ENCODE measurements at places on chromosomes 7 and 10.
A peak's percentile ranks its signal among the peaks of the same experiment; 100 is the strongest.

- no peak for DNase-seq
Measured at GRCh38 chr7:33766405-33766804, 138.9 kb upstream of the BMPER start.

DNA sequence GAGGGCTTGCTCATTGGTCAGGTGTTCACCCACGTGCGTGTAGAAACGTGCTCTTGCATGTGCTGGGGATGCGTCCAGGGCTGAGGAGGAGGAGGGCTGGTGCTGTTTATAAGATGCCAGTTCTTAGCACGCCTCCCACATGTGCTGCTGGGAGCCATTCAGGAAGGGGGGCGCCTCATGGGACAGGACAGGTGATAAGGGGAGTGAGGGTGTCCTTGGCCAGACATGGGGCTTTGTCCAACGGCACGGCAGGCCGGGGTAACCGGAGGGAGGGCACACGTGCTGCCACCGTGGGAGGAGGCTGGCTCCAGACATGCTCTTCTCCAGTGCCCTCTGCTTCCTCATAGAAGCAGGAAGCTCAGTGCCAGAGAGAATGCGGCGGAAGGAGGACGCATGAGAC is 150.0 kb downstream of the ZMYND11 start:
- no peak for DNase-seq

GRCh38 chr7:140866926-140867325 is 57.8 kb downstream of the BRAF start:
- DNase-seq: no peak

GRCh38 chr10:123149568-123150270 is 1.8 kb downstream of the HMX2 start:
- DNase-seq: no peak

GRCh38 chr10:101040061-101040460 is 9.0 kb downstream of the SFXN3 start:
- DNase-seq: no peak

DNA sequence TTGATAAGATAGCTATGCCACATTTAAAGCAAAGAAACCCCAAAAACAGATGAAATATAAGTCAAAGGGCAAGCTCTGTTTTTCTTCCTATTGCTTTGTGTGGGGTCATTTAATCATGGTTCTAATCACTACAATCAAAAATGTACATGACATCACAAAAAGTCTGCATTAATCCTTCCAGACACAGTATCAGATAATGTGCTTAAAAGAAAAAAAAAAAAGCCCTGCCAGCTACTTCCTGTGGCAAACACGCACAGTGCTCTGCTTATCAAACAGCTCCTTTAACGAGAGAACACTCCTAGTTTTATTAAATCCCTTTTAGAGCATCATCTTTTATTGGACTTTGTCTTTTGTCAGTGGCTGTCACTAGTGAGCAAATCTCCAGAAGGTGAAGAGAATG is 1005.8 kb downstream of the GATA3 start:
- DNase-seq: no peak

DNA sequence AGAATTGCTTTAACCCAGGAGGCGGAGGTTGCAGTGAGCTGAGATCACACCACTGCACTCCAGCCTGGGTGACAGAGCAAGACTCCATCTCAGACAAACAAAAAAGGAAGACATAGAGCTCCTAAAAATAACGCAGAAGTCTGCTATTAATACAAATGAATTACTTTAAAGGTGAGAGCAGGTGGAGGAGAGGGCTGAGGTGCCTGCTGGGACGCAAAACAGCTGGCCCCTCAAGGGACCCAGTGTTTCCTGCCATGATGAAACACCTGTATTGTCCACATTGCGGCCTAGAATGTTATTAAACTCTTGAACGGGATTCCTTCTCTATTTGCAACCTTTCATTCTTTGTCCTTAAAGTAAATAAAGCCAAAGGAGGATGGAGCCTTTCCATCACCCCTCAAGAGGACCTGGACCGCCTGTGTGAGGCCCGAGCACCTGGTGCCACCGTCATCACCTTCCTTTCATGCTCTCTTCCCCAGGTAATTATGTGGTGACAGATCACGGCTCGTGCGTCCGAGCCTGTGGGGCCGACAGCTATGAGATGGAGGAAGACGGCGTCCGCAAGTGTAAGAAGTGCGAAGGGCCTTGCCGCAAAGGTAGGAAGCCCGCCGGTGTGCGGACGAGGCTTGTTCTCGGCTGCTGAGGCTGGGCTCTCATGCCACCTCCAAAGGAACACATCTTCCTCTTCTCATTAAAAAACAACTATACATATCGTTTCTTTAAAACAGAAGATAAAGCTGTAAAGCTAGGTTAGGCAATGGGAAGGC is 136.7 kb downstream of the EGFR start:
- no peak for DNase-seq

DNA sequence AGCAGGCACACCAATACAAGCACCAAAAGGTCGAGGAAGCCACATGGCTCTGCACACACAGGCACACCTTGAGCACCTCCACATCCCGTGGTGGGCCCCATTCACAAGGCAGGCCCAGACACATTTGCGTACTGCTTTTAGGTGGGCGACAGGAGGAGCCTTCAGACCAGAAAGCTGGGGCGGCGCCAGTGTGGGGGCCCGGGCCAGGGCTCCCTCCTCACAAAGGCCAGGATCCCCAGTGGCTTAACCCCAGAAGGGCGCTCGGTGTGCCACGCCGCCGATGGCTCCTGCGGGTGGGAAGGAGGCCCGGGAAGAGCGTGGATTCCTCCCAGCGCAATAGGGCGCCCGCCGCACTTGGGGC is 2.8 kb upstream of the SMARCD3 start:
- DNase-seq: no peak

- DNase-seq: no peak
Measured at GRCh38 chr10:71263376-71263775, 51.0 kb downstream of the UNC5B start.

- DNase-seq: no peak
Measured at GRCh38 chr10:83978681-83979383, 160.5 kb upstream of the GHITM start.

GRCh38 chr10:68897336-68897741 is 3.8 kb upstream of the DDX50 start:
- DNase-seq: peak; percentile 7

- no peak for DNase-seq
Measured at GRCh38 chr7:101081432-101081831, 3.8 kb upstream of the TRIM56 start.

GRCh38 chr7:142030848-142031247 is 35.2 kb downstream of the MGAM start:
- no peak for DNase-seq

GRCh38 chr7:22660732-22661131 is 66.3 kb upstream of the IL6 start:
- DNase-seq: no peak

DNA sequence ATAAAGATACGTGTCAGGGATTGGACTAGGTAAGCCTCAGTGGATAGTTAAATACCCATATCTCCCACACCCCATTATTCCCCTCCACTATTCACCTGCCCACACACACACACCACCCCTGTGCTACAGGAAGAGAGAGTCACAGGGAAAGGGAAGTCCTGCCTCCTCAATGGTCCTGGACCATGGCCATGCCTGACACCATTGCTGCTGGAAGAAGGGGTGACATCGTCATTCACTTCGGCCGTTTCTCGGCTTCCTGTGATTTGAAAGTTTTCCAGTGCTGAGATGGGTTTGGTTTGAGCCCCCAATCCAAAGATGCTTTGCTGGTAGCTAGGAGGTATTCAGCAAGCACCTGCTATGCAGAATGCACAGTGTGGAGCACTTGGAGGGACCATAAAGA is 18.5 kb downstream of the PRKAG2 start:
- DNase-seq: no peak

- DNase-seq: no peak
Measured at GRCh38 chr7:156104501-156105336, 292.5 kb upstream of the SHH start.

- no peak for DNase-seq
Measured at GRCh38 chr7:3307435-3307834, 6.4 kb downstream of the SDK1 start.

- DNase-seq: no peak
Measured at GRCh38 chr10:89494575-89494974, 40.8 kb downstream of the SLC16A12 start.

DNA sequence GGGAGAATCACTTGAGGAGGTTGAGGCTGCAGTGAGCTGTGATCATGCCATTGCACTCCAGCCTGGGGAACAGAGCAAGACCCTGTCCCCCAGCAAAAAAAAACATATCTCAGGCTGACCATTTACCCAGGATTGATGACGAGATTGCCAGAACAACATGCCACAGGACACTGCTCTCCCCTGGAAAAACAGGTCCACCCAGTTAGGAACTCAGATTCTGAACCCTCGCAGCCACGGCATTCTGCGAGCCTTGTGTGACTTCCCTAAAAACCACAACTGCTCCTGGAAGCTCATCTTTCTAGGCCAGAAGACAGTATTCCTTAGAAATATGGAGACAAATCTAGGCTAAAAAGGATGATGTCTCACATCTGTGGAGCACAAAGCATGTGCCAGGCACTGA is 42.1 kb upstream of the SH2B2 start:
- DNase-seq: no peak

GRCh38 chr7:98212532-98213041 is 1.3 kb downstream of the BHLHA15 start:
- DNase-seq: no peak

GRCh38 chr7:83985821-83986220 is 208.8 kb downstream of the SEMA3A start:
- DNase-seq: no peak

- no peak for DNase-seq
Measured at GRCh38 chr7:70014472-70015177, 416.4 kb downstream of the AUTS2 start.

DNA sequence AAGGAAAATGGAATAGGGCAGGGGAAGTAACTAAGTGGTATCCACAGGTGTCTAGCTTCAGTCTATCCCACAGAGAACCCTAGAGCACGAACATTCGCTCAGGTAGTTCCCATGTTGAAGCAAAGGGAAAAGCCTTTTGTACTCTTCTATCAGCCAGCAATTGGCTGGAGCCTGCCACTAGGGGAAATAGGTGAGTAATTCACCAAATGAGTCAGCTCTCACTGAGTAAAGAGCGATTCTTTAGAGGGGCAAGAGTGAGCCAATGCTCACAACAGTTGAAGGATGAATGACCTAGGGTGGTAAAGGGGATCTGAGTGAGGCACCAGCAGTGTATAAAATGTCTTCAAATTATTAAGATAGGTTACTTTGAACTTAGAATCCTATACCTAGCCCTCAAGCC is 94.1 kb upstream of the ZNF800 start:
- no peak for DNase-seq

DNA sequence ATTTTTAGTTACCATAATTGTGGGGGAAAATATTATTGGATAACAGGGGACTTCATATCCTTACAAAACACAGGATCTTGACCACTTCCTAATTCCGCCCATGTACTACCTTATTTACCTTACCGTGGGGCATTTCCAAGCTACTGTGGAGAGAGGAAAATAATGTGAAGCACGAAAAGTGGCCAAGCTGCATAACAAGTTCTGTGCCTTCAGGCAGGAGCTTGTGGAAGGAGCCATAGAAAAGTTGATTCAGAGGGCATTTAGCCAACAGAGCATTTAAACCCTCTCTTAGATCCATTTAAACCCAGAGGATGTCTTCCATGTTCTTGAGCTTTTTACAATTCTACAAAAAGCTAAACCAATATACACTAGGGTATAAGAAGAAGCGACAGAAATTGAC is 41.6 kb downstream of the DNAJB9 start:
- DNase-seq: no peak

Data from effector memory CD8-positive, alpha-beta T cell (primary cell).